ENCODE measurements at places on chromosomes 12 and 14.

- no peak for DNase-seq
Observed at GRCh38 chr12:31570880-31571279, 20.1 kb downstream of the DENND5B start.

- DNase-seq: no peak
Observed at GRCh38 chr12:12181511-12181910, 85.3 kb downstream of the LRP6 start.

DNA sequence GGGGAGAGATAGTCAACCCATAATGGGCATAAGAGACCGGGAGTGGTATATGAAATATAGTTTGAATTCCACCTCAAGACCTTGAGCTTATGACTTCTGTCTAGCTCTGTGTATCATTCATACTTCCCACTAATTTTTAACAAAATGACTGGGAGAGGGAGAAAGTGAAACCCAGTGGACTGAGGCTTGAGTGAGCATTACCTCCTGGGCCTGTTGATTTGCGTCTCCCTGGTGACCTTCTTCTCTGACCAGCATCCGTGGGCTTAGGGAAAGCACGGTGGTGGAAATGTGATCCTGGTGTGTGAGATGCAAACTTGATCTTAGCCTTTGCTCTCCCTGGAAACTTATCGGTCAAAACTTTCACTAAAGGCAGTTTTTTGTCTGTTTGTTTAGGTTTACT is 207.9 kb upstream of the BCL2L14 start:
- no peak for DNase-seq

DNA sequence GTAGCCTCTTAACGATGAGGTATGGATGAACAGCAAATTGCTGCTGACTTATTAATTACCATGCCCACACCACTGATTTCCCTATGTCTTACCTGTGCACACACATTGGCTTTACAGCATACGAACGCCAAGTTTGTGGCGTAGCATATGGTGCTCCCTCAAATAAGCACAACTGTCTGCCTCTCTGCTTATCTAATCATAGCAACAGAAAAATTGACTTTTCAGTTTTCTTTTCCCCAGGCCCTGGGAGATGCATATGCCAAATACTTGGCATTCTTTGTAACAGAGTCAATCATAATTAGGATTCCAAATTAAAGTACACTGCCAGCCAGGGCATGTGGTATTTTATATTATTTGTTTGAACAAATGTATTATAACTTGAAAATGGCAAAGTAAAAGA is 625.5 kb downstream of the DIO2 start:
- DNase-seq: no peak

DNA sequence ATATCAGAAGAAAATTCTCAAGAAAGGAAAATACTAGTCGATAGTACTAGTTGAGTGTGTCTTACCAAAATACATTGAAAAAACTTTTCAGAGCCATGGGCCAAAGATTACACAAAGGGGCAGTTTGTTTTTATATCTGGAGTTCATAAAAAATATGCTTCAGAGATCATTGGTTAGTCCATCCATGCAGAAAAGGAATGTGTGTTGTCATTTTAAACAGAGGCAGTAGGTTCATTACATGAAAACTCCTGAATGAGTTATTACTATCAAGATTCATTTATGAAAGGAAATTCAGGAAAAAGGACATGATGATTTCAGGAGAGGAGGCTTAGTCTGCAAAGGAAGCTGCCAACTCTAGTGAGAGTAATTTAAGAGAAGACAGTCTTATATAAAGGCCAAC is 354.8 kb downstream of the AEBP2 start:
- no peak for DNase-seq

GRCh38 chr12:76108356-76108755 is 23.9 kb upstream of the NAP1L1 start:
- DNase-seq: no peak

DNA sequence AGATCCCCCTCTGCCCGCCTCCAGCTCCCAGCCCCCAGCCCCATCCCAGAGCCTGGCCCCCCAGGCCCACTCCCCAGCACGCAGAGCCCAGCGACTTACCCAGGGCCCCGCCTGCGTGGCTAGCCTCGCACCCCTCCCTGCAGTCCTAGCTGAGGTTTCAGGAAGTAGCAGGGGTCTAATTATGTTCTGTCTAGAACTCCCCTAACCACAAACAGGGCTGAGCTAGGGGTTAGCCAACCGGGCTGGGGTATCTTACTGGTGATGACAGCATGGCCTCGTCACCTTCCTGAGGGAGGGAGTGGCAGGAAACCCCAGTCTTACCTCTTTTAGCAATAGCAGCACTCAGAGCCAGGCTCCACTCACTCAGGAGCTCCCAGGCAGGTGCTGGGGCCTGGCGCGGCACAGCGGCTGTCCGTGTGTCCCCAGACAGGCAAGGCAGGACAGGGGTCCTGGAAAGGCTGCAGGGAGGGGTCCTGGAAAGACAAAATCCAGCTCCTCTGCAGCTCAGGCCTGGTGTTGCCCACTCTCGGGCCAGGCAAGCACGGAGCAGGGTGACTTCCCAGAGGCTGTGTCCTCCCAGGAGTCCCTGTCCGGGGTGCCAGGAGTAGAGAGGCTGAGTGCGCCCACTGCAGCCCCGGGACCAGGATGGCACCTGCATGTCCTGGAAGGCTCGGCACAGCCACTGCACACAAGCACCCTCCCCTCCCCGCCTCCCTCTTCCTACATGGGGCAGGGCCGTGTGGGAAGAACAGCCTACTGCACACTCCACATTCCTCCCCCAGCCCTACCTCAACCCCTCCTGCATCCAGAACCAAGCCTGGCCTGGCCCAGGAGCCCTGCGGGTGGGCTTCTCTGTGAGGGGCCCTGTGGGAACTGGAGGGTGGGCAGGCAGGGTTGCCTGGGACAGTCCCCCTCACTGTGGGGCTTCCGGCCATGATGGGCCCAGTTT is at the start of gene GPR132:
GPR132 (minus strand) TSS at position 151 of the 949 bp plus-strand sequence. CDS start 10,010 bp downstream, outside the sequence.
- DNase-seq: peak; percentile 98

GRCh38 chr12:71460318-71460717 is 20.7 kb downstream of the LGR5 start:
- no peak for DNase-seq

DNA sequence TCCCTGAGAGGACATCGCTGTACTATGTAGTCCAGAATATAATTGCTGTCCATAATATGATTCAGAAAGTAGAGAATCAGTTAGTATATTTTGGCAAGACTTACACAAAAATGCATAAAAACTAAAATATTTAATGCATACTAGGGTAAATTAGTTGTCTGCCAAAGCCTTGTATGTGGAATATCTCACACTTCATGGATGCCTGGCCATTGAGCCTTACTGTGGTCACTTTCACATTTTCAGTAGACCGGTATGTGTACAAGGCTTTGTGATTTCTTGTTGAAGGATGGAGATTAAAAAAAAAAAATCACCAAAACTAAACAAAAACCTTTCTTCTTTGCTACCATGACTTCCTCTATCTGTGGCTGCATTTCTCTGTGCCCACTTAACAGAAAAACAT is 197.3 kb upstream of the DDHD1 start:
- no peak for DNase-seq

DNA sequence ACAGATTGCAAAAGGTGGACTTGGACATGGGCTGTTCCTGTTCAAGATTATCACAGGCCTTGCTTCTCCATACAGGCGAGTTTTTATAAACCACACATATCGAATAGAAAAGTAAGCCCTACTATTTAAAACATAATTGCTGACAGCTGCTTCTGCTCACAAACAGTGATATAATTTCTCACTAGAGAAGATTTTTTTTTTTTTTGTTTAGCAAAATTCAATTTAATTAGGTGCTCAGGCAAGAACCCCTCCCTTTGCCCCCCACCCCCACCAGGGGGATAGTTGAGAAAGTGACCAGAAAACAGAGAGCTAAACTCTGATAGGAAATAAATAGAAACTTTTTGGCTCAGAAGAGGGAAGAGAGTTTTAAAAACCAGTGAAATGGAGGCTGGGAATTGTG is 132.8 kb upstream of the CRY1 start:
- DNase-seq: no peak

DNA sequence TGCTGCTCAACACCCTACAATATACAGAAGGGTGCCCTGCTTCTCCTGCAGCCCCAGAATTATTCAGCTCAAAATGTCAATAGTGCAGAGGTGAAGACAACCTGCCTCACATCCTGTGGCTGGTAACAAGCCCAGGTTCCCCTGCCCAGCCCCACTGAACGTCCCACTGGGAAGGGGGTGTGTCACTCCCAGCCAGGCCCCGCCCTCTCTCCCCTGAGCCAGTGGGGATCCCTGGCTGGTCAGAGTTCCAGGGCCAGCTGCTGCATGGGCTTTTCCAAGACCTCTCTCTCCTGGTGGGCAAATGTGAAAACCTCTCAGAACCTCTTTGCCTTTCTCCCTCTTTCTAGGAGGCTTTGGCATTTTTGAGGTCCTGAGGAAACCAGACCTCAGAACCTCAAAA is 13.7 kb upstream of the LHX5 start:
- DNase-seq: no peak

DNA sequence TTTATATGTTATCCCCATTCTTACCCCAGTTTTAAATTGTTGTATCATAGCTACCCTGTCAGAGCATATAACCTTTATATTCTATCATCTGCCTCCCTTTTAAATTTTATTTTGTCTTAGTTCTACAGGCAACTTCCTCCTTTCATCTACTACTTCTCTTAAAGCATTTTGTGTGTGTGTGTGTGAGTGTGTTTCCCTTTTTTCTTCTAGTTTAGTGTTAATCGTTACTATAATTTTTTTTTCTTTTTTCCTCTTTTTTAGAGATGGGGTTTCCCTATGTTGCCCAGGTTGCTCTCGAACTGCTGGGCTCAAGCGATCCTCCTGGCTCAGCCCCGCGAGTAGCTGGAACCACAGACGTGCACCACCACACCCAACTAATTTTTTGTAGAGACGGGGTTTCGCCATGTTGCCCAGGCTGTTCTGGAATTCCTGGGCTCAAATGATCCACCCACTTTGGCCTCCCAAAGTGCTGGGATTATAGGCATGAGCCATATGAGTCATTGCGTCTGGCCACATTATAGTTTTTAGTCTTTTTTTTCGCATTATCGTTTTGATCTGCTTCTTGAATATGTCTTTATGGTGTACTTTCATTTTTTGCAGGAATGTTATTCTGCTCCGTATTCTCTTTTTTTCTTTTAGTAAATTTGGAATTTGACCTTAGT is 33.1 kb upstream of the FBXO34 start:
- peak; percentile 33 for DNase-seq

DNA sequence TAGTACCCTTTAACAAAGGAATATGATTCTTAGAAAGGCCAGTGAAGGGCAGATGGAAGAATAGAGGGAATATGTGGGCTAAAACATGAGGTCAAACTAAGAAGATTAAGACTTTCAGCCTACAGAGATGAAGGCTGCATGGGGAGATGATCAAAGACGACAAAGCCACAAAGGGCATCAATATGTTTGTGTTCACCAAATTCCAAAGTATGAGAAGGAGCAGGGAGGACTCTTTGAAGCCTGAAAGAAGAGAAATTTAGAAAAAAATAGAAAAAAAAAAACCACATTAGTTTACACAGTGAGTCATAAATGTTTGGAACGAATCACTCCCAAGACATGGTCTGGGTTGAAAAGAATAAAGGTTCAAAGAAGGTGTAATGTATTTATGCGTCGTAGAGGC is 131.8 kb downstream of the NEDD1 start:
- no peak for DNase-seq

GRCh38 chr14:88592031-88592430 is 29.2 kb downstream of the ZC3H14 start:
- no peak for DNase-seq

DNA sequence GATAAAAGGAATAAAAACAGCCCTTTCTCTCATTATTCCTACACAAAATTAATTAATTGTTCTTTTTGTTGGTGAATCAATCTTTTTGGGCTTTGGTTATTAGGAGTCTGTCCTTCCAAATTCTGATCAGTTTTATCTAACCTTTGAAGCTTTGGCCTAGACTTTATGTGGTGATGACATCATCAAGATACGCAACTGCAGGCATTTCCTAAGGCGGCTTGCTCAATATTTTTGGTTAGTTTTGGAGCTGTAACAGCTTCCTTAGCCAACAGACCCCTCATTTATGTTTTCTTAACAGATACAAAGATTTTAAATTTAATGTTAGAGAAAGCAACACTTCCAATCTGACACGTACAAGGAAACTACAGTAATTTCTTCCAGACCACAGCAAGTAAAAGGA is 87.8 kb upstream of the PDE3A start:
- DNase-seq: peak; percentile 92

GRCh38 chr14:63051301-63051700 is 6.0 kb upstream of the KCNH5 start:
- no peak for DNase-seq

- peak; percentile 41 for DNase-seq
Observed at GRCh38 chr12:65496617-65497016, 218.1 kb downstream of the MSRB3 start.

- no peak for DNase-seq
Observed at GRCh38 chr12:93466625-93467350, 526 bp upstream of the MRPL42 start.

DNA sequence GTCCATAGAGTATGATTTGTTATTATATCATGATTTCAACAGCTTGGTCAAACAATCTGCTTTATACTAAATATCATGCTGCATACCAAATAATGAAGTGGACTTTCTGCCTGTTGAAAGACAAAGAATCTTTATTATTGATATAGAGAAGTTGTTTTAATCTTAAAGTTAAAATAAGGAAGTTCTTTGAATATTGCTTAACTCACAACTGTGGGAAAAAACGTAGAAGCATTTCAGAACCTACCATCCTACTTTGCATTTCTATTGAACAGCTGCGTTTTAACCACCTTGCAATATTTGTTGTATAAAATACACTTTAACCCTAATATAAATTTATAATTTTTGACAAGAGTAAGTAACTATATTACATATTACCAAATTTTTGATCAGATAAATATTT is 22.9 kb upstream of the ARL1 start:
- peak; percentile 34 for DNase-seq

DNA sequence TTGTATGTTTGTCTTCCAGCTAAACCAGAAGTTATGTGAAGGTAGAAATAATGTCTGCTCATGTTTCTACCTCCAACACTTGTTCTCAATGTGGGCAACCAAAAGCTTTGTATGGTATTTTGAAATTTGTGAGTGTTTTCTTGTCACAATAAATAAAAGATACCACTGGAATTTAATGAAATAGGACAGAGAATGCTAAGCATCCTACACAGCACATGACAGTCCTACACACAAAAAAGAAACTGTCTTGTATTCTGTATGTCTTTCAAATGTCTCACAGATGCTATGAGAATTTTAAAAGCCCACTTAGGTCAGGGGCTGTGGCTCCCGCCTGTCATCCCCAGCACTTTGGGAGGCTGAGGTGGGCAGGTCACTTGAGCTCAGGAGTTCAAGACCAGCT is 68.9 kb downstream of the RALGAPA1 start:
- no peak for DNase-seq

Measured in NB4 (cell line).